Fibroblast of skin of back (primary cell): ENCODE measurements at places on chromosomes 4 and X.

GRCh38 chr4:65023883-65024670 lies 614.8 kb upstream of the TECRL start:
- DNase-seq, result no peak

DNA sequence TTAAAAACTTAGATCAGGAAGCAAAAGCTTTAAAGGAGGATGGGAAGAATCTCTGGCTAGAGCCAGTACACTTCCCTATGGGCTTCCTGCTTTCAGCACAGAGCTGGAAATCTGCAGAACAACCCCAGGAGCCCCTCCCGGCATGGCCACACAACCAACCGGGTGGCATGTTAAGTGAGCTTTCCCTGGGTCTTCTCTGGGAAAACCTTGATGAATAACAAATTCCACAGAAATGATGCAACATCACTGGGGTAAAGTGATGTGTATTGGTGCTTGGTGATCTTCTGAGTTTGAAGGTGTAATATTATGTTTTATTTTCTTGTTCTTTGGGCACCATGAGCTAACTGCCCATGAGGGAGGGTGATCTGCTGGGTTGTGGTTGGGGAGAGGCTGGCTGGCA lies 22.1 kb downstream of the NHS start:
- DNase-seq, result peak; percentile 80

DNA sequence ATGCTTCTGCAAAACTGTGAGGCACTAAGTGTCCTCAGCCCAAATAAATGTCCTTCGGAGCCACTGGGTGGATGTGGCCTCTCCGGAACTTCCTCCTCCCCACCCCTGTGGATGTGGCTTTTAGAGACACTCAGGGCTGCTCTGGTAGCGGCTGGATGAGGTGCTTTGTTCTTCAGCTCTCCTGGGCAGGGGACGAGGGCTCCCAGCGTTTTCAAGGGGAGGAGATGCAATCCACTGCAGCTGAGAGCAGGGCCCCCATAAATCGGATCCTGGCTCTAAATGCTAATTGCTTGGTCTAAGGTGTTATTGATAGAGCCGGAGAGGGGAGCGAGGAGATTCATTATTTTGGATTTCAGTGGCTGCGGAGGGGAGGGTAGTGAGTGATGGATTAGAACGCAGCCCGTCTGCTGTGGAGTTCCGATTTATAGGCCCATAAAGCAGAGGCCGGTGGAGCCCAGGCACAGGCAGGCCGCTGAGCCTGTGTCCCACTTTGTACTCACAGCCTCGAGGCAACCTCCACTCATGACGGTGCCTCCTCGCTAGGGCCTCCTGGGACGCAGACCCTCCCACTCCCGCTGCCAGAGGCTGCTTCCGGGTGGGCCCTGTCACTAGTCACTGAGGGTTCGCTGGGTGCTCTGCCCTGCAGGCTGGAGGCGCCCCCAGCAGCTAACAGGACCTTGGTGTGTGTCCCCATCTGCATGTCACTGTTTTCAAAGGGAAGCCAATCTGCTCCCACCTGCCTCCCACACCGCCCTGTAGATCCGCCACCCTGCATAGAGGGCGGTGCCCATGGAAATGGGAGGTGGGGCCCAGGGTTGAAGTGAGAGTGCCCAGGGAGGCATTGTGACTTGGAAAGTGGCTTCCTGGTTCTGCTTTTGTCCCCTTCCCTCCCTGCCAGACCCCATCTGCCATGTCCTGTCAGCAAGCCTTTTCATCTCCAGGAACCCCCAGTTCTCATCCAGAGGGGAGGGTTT lies 135.4 kb upstream of the PSAPL1 start:
- no peak for DNase-seq

GRCh38 chrX:109889289-109890006 lies 113.5 kb upstream of the TMEM164 start:
- DNase-seq, result no peak

DNA sequence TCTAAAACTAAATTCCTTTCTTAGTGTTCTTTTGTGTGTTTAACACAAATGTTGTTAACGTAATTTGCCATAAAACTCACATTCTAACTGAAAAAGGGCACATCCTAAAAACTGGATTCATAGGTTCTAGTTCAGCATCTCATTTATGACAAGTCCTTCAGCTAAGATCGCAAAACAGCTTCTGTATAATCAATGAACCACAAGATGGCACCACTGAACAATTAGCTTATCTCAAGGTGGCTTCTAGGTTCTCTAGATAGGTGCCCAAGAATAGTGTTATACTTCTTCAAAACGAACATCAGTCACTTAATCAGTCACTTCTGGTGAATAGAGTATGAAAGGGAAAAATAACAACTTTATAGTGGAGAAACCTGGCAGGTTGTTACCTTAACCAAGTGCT lies 54.3 kb downstream of the NRK start:
- DNase-seq, result peak; percentile 4

DNA sequence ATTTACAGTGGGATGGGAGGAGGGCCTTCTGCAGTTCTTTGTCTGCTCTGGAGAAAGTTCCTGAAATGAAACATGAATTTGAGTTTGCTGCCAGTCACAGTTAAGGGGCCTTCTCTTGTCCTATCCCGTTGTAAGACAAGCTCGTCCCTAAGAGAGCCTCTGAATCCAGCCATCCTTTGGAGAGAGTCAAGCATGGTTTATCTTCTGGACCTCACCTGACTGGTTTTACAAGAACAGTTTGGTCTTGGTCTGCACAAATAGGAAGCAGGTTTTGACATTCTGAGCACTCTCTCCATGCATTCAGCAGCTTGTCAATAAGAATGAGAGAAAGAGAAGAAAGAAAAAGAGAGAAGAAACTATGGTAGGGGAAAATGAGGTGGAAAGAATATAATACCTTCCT lies 20.4 kb upstream of the TENM3 start:
- DNase-seq, result no peak

GRCh38 chrX:148610328-148610698 lies 109.9 kb downstream of the AFF2 start:
- DNase-seq, result no peak

- peak; percentile 77 for DNase-seq
Observed at GRCh38 chr4:113738251-113738650, 23.3 kb downstream of the CAMK2D start.

DNA sequence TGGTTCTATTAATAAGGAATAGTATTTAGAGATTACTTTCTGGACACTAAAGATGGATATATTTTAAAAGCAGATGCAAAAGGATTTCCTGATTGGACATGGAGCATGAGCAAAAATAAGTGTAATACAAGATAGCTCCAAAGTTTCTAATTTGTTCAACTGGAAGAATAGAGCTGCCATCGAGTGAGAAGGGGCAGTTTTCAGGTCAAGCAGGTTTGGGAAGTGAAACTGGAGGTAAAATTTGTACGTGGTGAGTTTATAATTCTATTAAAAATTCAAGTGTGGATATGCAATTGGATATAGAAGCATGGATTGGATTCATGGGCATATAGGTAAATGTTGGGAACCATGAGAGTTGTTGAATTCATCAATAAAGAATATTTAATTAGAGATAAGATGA lies 31.8 kb downstream of the PRDM8 start:
- DNase-seq, result no peak

DNA sequence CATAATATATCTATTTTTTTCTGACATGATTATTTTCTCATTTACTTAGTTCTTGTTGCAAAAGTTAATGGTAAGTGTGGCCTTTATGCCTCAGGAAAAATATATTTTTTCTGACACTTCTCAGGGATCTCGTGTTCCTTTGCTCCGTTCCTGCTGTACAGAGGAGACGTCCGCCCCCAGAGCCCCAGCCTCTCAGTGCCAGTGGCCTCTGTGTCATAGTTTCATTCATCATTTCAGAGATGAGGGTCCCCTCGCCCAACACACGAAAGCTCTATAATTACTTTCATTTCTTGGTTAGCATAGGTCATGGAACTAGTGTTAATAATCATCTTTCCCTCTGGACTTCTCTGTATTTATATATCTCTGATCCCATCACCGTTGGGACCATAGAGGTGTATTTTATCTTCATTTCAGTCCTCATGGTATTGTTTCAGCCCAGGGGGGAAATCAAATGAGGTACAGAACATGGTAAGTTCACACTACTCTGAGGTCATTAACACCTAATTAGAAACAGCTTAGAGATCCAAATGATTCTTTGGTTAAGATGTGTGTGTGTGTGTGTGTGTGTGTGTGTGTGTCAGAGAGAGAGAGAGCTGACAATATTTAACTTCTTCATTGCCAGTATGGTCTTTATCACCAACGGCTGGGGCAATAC lies 631.1 kb upstream of the TENM3 start:
- DNase-seq, result no peak

DNA sequence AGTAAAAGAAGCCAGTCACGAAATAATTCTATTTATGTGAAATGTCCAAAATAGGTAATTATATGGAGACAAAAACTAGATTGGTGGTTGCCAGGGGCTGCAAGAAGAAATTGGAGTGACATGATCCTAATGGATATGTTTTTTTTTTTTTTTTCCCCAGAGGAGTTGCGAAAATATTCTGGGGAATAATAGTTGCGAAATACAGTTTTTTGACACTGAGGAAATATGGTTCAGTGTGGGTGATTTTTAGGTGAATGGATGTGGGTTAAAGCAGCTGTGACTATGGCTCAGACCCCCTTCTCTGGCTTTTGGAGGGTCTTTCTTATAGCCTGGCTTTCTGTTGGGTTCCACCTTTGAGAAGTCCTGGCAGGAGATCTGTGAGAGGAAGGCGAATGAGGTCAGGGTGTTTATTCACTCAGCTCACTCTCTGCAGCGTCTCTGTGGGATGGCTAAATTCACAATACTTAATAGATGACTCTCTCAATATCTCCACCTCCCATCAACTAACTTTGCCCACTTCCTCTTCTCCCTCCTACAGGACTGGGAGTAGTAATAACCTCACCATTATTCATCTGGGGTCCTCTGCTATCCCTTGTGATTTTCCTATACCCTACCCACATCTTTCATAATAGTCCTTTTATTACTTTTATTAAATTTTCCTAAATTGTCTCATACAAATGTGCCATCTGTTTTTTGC lies 15.3 kb upstream of the RAB9B start:
- peak; percentile 47 for DNase-seq

DNA sequence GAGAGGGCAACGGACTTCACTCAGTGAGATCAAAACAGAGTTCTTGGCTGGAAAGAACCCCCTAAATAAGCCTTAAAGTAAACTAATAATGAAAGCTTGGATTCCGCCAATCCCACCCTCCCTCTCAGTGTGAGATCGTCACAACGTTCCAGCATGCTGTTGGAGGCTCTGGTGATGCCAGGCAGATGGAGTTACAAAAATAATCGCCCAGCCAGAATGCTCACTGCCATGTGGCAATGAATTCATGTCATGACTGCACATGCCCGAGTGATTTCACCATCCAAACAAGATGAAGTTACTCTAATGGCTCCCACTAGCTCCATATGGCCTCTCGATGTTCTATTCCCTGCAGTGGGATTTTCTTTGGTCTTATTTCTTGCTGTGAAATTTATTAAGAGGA lies 248.0 kb downstream of the SPATA18 start:
- peak; percentile 43 for DNase-seq

GRCh38 chrX:7904562-7904961 lies 22.7 kb downstream of the PNPLA4 start:
- DNase-seq, result no peak

- peak; percentile 27 for DNase-seq
Observed at GRCh38 chr4:174036111-174036510, 247.4 kb downstream of the FBXO8 start.

GRCh38 chr4:177596035-177596434 lies 153.8 kb upstream of the AGA start:
- DNase-seq, result peak; percentile 87

DNA sequence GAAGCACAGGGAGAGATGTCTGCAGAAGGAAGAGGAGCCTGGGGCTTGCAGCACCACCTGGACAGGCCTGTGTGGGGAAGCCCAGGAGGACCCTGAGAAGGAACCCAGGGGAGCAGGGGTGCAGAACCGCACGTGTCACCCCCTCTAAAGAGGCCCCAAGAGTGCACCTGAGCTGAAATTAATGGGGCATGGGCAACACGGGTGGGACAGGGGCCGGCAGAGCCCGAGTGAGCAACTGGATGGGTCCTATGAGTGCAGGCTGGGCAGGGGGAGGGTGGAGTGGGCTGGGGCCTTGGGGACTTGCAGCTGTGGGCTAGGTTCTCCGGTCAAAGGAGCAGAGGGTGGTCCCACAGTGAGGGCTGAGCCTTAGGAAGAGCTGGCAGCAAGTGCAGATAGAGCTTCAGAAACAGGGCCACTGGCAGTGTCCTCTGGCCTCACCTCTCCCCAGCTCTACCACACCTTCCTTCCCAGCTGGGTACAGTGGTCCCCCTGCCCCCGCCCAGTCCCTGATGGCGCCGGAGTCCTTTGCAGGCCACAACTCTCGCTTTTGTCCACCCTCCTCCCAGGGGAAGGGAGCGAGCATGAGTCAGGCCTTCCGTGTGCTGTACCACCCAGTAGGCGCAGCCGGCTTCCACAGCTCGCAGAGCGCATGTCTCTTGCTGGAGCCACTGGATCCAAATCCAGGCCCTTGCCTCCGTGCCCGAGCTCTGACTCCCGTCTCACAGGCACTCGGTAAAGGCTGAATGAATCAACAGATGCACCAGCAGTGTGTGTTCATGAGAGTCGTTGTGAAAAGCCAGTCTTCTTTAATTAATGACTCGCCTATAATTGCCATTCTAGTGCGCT lies 131.6 kb downstream of the HMX1 start:
- DNase-seq, result no peak

- peak; percentile 48 for DNase-seq
Observed at GRCh38 chr4:186724864-186725468, 1.3 kb upstream of the FAT1 start.

GRCh38 chr4:184818216-184818564 lies 7.6 kb downstream of the ACSL1 start:
- DNase-seq, result no peak

GRCh38 chr4:77052352-77052751 lies 23.4 kb downstream of the CCNI start:
- DNase-seq, result peak; percentile 78

DNA sequence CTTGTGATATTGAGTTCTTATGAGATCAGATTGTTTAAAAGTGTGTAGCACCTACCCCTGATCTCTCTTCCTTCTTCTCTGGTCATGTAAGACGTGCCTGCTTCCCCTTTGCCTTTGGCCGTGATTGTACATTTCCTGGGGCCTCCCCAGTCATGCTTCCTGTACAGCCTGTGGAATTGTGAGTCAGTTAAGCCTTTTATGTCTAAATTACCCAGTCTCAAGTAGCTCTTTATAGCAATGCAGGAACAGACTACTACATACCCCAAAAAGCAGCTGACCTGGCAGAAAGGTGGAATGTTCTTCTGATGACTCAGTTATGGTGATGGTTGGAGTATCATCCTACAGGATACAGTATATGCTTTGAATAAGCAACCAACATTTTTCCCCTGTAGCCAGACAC lies 11.4 kb upstream of the MCUB start:
- DNase-seq, result peak; percentile 70

DNA sequence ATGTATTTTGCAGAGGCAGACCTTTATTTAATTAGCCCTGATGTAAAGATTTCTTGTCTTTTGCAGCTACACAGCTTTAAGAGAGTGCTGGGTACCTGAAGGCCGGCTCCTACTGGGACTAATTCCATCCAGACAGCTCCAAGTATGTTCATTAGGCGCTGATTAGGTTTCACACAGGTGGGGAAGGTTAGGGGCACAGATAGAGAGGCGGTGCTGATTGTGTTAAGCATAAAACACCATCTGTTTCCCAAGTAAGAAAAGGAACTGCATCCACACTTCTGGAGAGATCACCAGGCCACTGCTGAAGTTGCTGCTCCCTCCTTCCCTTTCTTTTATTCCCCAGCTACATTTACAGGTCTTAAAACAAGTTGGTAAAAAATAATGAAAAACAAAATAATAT lies 349.5 kb downstream of the ZIC3 start:
- no peak for DNase-seq
